ENCODE measurements at places on chromosomes 11 and 22. TPM values are rescaled to one million over a fixed set of nuclear protein-coding genes. Genes with fewer than 3 reads are reported as not detected.
A peak's percentile ranks its signal among the peaks of the same experiment; 100 is the strongest.

DNA sequence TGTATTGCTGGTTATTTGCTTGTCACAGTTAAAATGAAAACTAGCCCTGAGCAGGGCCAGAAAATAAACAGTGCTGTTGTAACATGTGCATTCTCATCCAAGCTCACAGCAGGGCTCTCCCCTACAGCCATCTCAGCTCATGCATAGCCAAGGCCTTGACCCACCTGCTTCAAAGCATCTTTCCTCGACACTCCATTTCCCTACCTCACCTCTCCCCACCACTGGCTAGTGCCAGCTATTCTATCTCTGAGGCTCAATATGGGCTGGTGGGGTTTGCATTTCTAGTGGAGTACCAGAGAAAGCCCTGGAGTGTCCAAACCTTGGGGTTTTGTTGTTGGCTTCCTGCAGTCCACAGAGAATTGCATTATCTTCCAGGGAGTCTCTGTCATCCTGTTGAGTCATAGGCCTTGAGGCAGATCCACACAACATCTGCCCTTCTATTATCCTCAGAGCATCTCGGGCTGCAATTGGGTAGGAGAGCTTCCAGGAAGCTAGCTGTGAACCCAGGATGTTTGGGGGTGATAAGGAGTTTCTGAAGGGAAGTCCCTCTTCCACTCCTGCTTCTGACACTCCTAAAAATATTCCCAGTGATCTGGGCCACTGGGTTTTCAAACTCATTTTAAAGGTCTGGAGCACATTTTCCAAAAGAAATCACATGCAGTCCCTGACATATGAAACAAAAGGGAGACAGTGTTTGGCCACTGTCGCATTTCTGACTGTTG, 36.1 kb upstream of the AMOTL1 start:
- no peaks in the 10 kb centered on the region for H3K4me1 ChIP-seq
- peaks cover 60% of the 10 kb centered on the region for H3K27me3 ChIP-seq
- peak overlapping the region; percentile 30 for H3K27ac ChIP-seq

GRCh38 chr11:29773656-29774264, 243.1 kb downstream of the KCNA4 start:
- no peaks in the 10 kb centered on the region for H3K27me3 ChIP-seq
- no peak overlapping the region for H3K4me3 ChIP-seq
- no peaks in the 10 kb centered on the region for H3K36me3 ChIP-seq

Gene FAM111B
- total RNA-seq: 0.40 TPM

Gene SCGB1A1
- not detected for total RNA-seq

DNA sequence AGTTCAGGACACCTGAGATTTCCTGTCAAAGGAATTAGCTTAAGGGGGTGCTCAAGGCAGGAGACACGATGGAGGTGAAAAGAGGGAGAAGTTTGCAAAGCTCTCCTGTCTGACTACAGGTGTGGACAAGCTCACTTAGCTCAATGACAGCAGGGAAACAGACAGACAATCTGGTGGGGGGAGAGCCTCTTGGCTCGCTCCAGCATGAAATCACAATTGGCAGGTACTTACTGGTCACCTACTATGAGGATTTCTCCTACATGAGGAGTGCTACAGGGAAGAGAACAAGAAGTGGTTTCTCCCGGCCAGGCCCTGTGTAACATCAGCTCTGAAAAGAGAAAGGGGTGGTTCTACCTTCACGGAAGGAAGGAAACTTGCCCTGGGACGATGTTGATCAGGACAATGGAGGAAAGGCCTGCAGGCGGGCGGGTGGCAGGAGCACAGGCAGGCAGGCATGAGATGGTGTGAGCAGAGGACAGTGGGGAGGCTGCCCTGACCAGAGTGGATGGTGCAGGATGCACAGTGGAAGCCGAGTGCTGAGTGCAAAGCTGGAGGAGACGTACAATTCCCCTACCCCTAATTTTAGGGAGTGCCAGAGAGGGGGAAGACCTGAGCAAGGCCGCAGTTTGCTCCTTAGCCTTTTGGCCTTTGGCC, 57.9 kb upstream of the CRTAM start:
- no peak overlapping the region for H3K4me3 ChIP-seq
- no peaks in the 10 kb centered on the region for H3K27me3 ChIP-seq
- H3K36me3 ChIP-seq: no peaks in the 10 kb centered on the region
- no peaks in the 10 kb centered on the region for H3K4me1 ChIP-seq

Gene NXPE2
- 27.8 TPM for total RNA-seq

DNA sequence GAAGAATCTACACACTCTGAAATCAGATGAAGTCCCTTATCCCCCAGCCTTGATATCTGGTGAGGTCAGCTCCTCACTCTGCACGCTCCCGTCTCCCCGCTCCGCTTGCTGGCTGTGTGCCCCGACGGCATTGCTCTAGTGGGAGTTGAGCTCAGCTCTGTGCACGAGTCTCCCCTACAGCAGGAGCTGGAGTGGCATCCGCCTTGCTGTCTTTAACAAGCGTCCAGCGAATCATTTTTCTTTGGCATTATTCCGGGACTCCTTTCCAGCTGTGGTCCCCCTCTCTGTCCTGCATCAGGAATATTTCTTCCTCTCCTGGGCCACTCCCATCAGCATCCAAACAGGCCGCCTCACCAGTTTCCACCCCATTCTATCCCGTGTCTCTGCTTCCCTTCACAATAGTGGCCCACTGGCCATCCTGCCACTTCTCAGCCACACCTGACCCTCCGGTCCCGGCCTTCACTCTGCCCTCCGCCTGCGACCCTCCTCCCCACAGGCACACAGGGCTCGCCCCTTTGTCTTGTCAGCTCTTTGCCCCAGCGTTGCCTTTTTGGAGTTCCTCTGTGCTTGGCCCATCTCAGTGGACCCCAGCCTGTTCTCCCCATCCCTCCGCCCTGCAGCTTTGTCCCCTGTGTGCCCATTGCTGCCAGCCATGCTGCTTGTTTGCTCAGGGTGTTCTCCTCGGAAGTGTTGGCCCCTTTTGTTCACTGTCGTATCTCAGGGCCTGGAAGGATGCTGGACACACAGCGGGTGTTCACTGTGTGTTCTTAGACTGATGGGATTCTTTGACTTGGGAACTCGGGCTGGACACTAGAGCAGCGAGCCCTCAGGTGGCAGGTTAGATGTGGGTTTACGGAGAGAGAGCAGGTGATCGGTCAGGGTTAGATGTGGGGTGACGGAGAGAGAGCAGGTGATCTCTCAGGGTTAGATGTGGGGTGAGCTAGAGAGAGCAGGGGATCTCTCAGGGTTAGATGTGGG, 441.8 kb downstream of the TBC1D22A start:
- peaks cover 8% of the 10 kb centered on the region for H3K27me3 ChIP-seq
- no peaks in the 10 kb centered on the region for H3K36me3 ChIP-seq
- no peak overlapping the region for H3K4me3 ChIP-seq
- H3K27ac ChIP-seq: no peak overlapping the region

Gene MB
- total RNA-seq: 37.0 TPM

DNA sequence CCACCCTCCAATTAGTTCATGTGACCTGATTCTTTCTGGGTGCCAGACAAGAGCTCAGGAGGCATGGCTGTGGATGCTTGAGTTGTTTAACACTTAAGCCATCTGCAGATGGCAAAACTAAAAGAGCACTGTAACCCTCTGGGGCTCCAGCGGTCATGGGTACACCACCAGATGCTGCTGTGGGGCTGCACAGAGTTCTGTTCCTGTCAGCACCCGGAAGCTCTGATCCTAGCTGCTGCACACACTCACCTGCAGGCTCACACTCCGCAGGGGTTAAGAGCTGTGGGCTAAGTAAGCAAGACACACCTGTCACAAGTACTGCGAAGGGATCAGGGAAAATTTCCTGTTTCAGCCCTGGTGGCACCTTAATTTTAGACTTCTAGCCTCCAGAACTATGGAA, 307.8 kb downstream of the C11orf87 start:
- DNase-seq: peak; percentile 23
- H3K27ac ChIP-seq: no peak overlapping the region
- H3K4me1 ChIP-seq: no peaks in the 10 kb centered on the region
- no peak overlapping the region for H3K4me3 ChIP-seq

Gene TRPC6
- 3.1 TPM for total RNA-seq

DNA sequence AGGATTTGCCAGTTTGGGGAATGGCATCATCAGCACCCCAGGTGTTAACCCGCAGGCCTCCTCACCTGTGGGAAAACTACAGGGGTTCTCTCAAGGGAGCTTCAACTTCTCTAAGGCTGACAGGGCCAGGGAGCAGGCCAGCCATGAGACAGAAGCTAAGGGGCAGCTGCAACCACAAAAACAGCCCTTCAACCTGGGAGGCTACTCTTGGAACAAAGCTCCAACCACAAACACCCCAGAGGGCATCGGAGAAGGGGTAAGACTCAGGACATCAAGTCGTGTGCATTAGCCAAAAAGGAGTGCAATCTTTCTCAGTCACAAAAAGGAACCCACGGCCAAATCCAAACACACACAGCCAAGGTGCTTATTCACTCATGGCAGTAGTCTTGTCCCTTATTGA, 103.0 kb downstream of the PLEKHA7 start:
- H3K4me3 ChIP-seq: no peak overlapping the region
- DNase-seq: no peak
- no peak overlapping the region for H3K27ac ChIP-seq
- no peaks in the 10 kb centered on the region for H3K36me3 ChIP-seq

DNA sequence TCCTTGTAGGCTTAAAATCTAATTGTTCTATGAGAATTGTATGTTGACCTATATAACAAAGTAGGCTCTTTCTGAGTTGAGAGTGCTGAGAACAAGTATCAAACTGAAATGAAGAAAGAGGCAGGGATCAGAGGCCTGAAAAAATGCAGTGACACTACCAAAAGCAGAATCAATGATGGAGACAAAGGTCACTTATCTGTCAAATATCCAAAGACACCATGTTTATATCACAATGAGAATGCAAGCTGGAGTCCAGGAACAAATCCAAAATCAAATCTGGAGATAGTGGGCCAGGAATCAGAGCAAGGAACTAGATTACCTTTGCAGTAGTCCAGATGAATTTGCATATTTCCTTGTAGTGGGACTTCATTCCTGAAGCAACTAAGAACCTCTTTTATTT, 377.7 kb downstream of the DLG2 start:
- H3K36me3 ChIP-seq: no peaks in the 10 kb centered on the region
- H3K27ac ChIP-seq: no peak overlapping the region
- no peaks in the 10 kb centered on the region for H3K4me1 ChIP-seq
- H3K27me3 ChIP-seq: no peaks in the 10 kb centered on the region
- DNase-seq: no peak

Gene APOBEC3F
- total RNA-seq: 6.8 TPM

- H3K36me3 ChIP-seq: peaks cover 8% of the 10 kb centered on the region
- peak overlapping the region; percentile 91 for H3K27ac ChIP-seq
- no peak overlapping the region for H3K4me3 ChIP-seq
- H3K27me3 ChIP-seq: no peaks in the 10 kb centered on the region
- no peak for DNase-seq
These were observed 27.2 kb downstream of the RPL27A start for GRCh38 chr11:8709777-8710176.

Gene OR5P2
- total RNA-seq: not detected

Gene C11orf87
- not detected for total RNA-seq

GRCh38 chr11:2525941-2526807, 81.4 kb downstream of the KCNQ1 start:
- peak overlapping the region; percentile 33 for H3K4me3 ChIP-seq
- H3K4me1 ChIP-seq: peaks cover 11% of the 10 kb centered on the region
- no peaks in the 10 kb centered on the region for H3K36me3 ChIP-seq
- no peaks in the 10 kb centered on the region for H3K27me3 ChIP-seq

GRCh38 chr11:12691473-12691872, 17.3 kb downstream of the TEAD1 start:
- no peaks in the 10 kb centered on the region for H3K36me3 ChIP-seq

DNA sequence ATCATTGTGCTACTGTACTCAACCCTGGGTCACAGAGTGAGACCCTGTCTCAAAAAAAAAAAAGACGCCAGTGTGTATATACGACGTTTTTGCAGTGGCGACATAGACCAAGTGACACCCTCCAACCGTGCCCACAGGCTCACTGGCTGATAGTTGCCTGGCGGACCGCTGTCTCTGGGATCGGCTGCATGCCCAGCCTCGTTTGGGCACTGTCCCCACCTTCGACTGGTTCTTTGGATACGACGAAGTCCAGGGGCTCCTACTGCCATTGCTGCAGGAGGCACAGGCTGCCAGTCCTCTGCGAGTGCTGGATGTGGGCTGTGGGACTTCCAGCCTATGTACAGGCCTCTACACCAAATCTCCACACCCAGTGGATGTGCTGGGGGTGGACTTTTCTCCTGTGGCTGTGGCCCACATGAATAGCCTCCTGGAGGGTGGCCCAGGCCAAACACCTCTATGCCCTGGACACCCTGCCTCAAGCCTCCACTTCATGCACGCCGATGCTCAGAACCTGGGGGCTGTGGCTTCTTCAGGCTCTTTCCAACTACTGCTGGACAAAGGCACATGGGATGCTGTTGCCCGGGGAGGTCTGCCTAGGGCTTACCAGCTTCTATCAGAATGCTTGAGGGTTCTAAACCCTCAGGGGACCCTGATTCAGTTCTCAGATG, 1.3 kb downstream of the CSKMT start:
- peaks cover 46% of the 10 kb centered on the region for H3K4me1 ChIP-seq
- no peaks in the 10 kb centered on the region for H3K36me3 ChIP-seq
- peak overlapping the region; percentile 55 for H3K4me3 ChIP-seq
- peak overlapping the region; percentile 95 for H3K27ac ChIP-seq

- H3K27me3 ChIP-seq: peaks cover 17% of the 10 kb centered on the region
- no peaks in the 10 kb centered on the region for H3K4me1 ChIP-seq
- DNase-seq: no peak
These were observed 40.6 kb upstream of the RCN1 start for GRCh38 chr11:32050264-32050663.

DNA sequence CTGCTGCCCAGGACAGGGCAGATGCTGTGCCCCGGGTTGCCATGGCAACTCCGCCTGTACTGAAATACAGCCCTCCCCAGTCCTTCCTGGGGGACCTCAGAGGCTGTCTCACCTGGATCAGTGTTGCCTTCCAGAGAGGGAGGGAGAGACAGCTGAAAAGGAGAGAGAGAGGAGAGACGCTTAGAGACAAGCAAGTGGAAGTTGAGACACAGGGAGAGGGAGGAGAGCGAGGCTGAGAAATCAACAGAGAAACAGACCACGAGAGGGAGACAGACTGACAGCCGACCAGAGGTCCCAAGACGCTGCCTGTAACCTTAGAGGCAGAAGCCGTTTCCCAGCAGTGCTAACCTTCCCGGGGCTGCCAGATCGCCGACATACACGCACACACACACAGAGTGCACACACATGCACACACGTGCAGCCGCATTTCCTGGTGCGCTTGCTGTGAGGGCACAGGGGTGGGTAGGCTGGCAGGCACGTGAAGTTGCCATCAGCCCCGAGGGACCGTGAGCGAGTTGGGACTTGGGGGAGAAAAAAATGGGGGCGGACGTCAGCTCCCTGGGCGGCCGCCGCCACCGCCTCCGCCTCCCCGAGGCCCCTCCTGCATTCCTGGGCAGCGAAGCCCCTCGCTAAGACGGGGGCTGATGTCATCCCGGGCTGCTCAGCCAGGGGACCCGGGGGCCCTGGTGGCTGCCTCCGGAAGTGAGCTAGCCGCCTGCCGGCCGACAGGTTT, 88.6 kb upstream of the CRYBB3 start:
- no peaks in the 10 kb centered on the region for H3K36me3 ChIP-seq
- peak; percentile 68 for DNase-seq
- peak overlapping the region; percentile 95 for H3K27ac ChIP-seq
- H3K4me1 ChIP-seq: peaks cover 22% of the 10 kb centered on the region

Gene TRIM29
- total RNA-seq: not detected

Gene WNT11
- 14.6 TPM for total RNA-seq

Gene LIF
- 5.2 TPM for total RNA-seq

Gene PRR5
- 17.8 TPM for total RNA-seq

All from transverse colon (tissue), 4 donors.